ENCODE measurements at places on chromosomes 12 and 14. TPM values are rescaled to one million over a fixed set of nuclear protein-coding genes. Genes with fewer than 3 reads are reported as not detected.

OAS1 gene
- 1.4 TPM for polyA plus RNA-seq

DNA sequence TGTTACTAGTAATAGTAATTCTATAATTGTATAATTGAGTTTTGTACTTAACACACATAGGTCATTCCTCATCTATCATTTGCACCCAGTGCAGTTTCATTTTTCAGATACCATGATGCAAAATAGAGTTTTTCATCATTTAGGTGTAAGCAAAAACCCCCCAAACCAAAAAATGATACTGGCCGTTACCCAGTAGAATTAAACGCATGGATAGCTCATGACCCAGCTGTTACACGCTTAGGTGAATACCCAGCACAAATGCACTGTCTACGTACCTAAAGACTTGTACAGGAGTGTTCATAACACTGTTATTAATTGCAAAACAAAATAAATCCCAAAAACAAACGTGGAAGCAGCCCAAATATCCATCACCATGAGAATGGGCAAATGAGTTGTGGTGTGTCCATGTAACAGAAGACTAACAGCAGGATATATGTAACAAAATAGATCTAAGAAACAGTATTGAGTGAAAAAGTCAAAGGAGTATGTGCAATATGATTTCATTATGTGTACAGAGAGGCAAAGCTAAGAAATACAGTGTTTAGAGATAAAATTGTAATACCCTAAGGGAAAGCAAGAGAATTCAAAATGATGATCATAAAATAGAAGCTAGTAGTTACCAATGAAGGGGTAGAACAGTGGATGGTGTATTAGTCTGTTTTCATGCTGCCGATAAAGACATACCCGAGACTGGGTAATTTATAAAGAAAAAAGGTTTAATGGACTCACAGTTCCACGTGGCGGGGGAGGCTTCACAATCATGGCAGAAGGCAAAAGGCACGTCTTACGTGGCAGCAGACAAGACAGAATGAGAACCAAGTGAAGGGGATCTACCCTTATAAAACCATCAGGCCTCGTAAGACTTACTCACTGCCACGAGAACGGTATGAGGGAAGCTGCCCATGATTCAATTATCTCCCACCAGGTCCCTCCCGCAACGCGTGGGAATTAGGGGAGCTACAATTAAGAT, 49.8 kb downstream of the EID3 start:
- no peak for DNase-seq

DNA sequence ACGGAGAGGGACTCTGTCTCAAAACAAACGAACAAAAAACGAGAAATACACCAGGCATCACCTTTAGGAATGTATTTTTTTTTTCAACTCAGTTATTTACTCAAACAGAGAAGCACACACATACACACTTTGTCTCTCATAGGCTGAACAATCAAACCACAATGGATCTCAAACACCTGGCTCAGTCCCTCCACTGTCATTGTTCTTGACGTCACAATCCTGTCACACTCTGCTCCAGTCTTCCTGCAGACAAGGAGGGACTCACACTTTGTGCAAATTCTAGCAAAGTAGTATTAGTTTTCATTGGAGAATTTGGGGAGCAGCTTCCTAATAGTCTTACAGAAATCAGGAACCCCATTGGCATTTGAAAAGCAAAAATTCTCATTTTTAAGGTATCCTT, 727.8 kb downstream of the BCL11B start:
- DNase-seq: no peak

GRCh38 chr12:104280717-104281458, 22.7 kb upstream of the EID3 start:
- peak; percentile 91 for DNase-seq

MYH6 gene
- polyA plus RNA-seq: not detected

RERGL gene
- 0.21 TPM for polyA plus RNA-seq

- no peak for DNase-seq
These were observed 1.1 kb upstream of the YY1 start for GRCh38 chr14:100237735-100238418.

DNA sequence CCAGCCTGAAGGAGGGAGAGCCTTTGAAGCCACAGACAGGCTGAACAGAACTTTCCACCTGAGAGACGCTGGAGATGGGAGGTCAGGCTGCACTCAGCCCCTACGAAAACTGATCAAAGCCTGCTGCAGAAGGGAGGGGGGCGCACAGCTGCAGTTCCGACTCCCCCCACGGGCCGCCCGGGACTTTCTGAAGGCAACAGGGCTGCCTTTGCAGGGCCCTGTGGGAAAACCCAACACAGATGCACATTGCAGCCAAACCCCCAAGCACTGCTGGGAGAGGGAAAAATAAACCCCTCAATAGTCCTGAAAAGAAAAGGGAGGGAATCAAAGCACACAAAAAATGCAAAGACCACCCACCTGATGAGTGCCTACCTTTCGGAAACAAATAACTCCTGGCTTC, 290.6 kb downstream of the ZFP36L1 start:
- no peak for DNase-seq

Data from BJ (cell line).